ENCODE measurements at places on chromosomes 12 and 14. TPM values are rescaled to one million over a fixed set of nuclear protein-coding genes. Genes with fewer than 3 reads are reported as not detected.

AICDA gene
- not detected for total RNA-seq

PCED1B gene
- total RNA-seq = not detected

IKZF4 gene
- 1.4 TPM for total RNA-seq

SDS gene
- total RNA-seq = 0.16 TPM

CEP170B gene
- 7.1 TPM for total RNA-seq

MANSC4 gene
- not detected for total RNA-seq

NAA30 gene
- total RNA-seq = 10.6 TPM

GPRC5D gene
- total RNA-seq = not detected

LTBP2 gene
- 74.4 TPM for total RNA-seq

TEX52 gene
- total RNA-seq = not detected

LRP1-AS gene
- not detected for total RNA-seq

GRIP1 gene
- not detected for total RNA-seq

PIP4K2C gene
- total RNA-seq = 7.9 TPM

DAO gene
- not detected for total RNA-seq

CISTR gene
- not detected for total RNA-seq

TAS2R14 gene
- total RNA-seq = 2.0 TPM

TNS2 gene
- total RNA-seq = 58.6 TPM

DENND5B gene
- total RNA-seq = 6.5 TPM

CLEC2B gene
- 20.8 TPM for total RNA-seq

PPFIA2 gene
- 0.09 TPM for total RNA-seq

KRT74 gene
- total RNA-seq = not detected

CMA1 gene
- not detected for total RNA-seq

BEGAIN gene
- total RNA-seq = 0.17 TPM

LUM gene
- total RNA-seq = 496 TPM

IL25 gene
- not detected for total RNA-seq

PZP gene
- not detected for total RNA-seq

KCNK10 gene
- not detected for total RNA-seq

TMEM179 gene
- 0.52 TPM for total RNA-seq

GPR162 gene
- 5.8 TPM for total RNA-seq

GNB3 gene
- total RNA-seq = 2.0 TPM

GPR84 gene
- total RNA-seq = not detected

CLEC4C gene
- total RNA-seq = not detected

HOXC6 gene
- total RNA-seq = 0.43 TPM

LRRK2 gene
- total RNA-seq = 11.0 TPM

GYS2 gene
- not detected for total RNA-seq

FOXG1 gene
- total RNA-seq = 0.79 TPM

PPP4R4 gene
- total RNA-seq = 0.34 TPM

KRT77 gene
- not detected for total RNA-seq

AQP6 gene
- total RNA-seq = not detected

Data from bronchial smooth muscle cell (primary cell).